ENCODE measurements at places on chromosomes 5 and 9.

DNA sequence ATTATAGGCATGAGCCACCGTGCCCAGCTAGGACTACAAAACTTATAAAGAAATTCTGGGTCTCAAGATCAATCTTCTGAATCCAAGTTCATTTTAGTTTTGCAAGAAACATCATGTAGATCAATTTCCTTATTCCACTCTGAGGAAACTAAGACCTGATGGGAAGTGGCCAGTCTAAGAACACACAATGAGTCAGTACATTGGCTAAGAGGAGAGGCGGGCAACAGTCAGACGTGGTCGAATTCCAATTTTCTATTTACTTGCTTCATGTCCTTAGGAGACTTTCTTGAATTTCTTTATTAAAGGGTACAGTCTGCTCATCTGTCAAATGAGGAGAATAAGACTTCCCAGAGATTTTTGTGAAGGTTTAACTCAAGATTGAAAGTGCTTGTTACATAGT, 432.1 kb upstream of the BRINP1 start:
- no peak for DNase-seq

GRCh38 chr9:113219969-113220368, 1.1 kb downstream of the FKBP15 start:
- no peak for DNase-seq

GRCh38 chr5:173762930-173763329, 125.2 kb upstream of the CPEB4 start:
- no peak for DNase-seq

DNA sequence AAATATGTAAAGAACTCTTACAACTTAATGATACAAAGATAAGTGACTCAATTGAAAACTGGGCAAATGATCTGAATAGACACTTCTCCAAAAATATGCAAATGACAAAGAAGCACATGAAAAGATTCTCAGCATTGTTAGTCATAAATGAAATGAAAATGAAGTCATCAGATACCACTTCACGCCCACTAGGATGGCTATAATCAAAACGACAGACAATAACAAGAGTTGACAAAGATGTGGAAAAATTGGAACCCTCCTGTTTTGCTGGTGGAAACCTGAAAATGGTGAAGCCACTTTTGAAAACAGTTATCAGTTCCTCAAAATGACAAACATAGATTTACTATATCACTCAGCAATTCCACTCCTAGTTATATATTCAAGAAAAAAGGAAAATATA, 7.9 kb upstream of the SYK start:
- DNase-seq, result no peak

- no peak for DNase-seq
Measured at GRCh38 chr5:79081779-79082178, 12.2 kb downstream of the BHMT2 start.

DNA sequence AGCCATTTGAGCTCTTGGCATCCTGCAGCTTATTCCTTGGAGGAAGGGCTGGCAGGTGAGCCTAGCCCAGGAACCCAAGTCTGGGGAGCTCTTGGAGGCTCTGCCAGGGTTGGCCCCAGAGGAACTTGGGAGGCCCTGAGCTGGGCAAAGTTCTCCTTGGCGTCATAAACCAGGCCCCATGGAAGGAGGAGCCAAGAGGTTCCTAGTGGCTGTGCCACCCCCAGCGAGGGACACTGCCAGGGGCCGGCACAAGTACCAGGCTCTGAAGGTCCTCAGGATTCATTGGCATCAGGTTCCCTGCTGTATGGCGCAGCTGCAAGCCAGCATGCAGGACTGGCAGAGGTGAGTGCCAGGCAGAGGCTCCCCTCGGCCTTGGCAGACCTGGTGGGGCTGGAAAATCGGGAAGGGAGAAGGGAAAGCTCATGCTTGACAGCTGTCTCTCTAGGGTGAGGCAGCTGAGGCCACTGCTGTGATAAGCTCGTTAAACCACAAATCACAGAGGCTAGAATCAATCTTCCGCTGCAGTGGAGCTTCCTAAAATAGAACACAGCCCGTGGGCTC, 54.6 kb upstream of the SYNPO start:
- no peak for DNase-seq

DNA sequence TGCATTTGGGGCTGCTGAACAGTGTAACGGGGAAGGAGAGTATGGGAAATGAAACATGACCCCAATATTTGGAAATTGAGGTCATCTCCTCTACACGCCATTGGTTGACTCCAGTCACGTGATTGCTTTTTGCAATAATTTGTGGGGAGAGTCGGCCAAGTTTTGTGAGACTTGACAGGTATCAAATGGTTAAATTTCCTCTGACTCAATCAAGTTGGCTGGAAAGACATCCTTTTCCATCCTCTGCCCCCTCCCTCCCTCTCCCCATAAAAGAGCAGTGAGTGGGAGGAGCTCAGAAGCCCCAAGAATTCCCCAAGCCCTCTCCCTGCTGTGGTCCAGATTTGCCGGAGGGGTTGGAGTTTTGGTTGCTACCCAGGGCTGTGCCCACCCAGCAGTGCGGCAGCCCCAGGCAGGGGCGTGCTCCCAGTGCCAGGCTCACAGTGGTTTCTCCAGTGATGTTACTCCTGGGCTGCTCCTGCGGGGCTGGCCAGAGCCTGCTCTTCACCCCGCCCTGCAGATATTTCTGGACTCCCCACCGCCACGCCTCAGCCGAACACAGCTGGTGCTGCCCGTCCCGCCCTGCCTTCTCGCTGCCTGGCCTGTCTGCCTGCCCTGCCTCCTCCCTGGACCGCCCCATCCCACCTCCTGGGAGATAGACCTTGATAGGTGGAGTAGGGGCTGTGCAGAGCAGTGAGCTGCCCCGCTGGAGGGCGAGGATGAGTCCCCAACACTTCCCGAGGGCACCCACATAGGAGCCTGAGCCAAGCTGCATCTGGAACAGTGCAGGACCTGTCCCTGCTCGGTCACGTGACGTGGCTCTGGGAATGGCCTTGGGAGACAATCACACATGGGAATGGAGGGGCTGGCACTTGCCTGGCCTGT, 3.4 kb downstream of the COL5A1 start:
- no peak for DNase-seq

DNA sequence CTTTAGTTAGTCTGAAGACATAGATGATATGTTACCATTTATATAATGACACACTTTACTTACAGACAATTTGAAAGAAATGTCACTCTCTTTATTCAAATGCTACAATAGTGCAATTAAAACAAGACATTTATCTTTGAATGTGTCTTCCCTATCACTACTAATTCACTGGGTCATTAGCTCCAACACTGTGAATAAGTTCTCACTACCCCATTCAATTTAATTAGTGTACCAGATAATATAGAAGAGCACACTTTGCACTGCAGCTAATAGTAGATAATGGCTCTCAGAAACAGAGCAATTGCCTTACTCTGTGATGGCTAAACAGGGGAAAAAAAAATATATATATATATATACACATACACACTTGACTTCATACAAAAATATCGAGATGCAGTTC, 497.0 kb downstream of the DTWD2 start:
- no peak for DNase-seq

DNA sequence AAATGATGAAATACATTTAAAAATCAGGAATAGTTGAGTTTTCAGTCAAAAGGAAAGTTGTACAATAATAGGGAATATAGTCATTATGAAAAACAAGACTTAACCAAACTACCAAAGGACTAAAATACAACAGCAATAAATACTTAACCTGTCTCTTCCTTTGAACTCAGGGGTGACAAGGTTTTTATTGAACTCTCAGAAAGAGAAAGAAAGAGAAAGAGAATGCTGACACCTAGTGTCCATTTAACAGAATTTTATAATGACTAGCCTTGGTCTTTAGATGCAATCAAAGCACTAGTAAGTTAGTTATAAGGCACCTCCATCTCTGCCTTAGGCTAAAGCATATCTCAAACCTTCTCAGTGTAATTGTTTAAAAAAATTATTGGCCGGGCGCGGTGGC, 47.5 kb downstream of the UIMC1 start:
- peak; percentile 39 for DNase-seq

DNA sequence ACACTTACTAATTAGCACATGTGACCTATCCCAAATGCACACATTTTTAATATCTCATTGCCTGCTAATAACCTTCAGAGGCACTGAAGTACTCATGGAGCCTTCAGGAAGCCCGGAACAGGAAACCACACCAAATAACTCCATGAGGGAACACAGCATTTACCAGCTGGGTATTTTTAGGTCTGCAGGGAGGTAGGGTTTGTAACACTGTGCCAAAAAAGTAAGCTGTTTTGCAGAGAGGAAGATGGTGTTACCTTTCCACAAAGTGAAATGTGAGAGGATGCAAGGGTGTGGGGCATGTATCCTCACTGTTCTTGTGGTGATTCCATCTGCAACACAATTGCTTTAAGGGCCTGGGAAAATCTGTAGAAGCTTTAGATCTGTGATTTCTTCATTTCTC, 64.4 kb downstream of the NUDT12 start:
- DNase-seq, result no peak

DNA sequence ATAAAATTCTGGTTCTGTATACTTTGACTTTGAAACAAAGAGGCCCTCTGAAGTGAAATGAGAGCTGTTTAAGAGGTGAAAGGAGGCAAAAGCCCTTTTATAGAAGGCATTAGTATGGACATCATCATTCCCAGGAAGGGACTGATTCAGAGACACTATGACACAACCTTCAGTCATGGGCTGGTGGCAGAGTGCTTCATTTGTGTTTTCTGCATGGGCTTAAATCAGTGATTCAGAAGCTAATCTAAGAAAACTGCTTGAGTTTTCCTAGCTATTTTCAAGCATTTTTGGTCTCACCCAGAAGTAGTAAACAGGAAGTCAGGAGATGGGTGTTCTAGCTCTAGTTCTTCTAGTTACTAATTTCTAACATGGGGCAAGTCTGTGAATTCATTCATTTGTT, 288.9 kb downstream of the TRPM3 start:
- DNase-seq, result no peak

DNA sequence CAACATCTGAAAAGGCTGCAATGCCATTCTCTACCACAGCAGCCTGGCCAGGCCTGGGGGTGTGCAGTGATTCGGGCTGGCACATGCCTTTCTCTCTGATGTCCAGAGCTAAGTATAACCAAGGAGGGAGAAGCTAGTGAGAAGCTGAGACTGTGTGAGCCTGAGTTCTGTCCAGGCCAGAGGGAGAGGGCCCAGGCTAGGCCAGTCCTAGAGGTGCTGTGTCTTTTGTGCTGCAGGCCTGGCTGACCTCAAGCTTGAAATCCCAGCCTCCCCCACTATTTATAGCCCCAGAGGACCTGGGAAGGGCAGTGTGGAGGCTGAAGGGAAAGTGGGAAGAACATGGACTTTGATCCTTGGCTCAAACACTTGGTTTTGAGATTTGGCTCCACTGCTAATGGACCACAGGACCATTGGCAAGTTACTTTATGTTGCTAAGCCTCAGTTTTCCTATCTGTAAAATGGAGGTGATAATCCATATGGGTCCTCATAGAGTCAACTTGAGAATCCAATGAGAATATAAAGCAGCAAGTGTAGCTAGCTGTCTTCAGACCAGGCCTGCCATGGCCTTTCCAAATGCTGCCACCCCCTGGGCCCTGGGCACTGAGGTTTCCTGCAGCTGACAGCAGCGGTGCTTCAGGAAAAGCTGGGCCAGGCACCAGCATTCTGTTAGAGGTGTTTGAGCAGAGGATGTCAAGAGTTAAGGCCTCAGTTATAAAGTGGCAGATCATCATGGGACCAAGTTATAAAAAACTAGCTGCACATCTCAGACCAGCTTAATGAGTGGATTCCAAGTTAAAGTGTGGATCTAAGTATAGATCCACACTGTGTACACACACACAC, 21.1 kb downstream of the BNIP1 start:
- DNase-seq, result no peak

GRCh38 chr5:157085930-157086329, 22.9 kb downstream of the HAVCR2 start:
- DNase-seq, result no peak

GRCh38 chr5:67173959-67174358, 22.6 kb downstream of the CD180 start:
- no peak for DNase-seq

- DNase-seq, result no peak
Measured at GRCh38 chr9:126519660-126520420, 93.9 kb upstream of the LMX1B start.

DNA sequence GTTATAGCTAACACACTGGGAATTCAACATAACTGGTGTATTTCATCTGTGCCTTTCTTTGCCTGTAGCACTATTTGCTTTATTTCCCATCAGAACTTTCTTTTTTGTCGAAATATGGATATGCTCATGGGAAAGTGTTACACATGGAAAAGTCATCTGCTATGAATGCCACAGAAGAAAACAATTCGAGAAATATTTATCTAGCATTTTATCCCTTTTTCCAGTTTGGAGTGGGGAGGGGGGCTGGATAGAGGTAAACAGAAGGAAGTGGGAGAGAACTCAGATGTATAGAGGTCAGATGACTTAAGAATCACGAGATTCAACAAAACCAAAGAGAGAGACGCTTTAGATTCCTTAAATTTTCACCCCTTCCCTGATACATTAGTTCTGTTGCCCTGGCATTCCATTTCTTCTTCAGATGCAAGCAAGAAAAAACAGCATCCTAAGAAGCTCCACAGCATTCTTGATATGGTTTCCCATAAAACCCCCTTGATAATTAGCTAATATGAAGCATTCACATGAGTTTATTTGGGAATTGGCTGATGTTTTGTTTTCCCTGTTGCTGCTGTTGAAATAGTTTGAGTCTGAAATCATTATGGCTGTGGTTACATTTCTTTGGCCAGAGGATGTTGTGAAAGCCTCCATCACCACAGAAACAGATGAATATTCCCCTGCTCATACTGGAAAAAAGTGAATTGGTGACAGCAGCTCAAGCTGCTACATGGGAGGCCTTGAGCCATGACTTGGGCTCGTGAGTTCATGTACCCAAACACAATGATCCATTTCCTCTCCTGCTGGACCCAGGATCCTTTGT, 335.8 kb upstream of the DAB2 start:
- no peak for DNase-seq

- DNase-seq, result no peak
Measured at GRCh38 chr9:116855881-116856662, 169.0 kb downstream of the TRIM32 start.

DNA sequence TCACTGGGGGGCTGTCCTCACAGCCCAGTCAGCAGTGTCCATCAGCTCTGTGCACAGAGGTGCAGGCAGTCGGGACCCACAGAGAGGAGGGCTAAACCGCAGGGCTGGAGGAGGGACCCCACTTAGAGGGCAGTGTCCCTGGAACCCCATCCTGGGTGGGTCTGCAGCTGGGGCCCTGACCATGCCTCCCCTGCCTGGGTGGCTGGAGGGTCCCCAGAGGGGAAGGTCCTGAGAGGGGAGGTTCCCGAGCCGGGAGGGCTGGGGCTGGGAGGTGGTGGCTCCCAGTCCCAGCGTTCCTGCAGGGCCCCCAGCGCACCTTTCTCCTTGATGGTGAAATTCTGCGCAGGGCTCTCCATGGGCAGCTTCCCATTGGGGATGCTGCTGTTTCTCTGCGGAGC, 32.7 kb downstream of the EXOC3 start:
- no peak for DNase-seq

All from HEK293T (cell line).